ENCODE measurements at places on chromosomes 1 and 21. TPM values are rescaled to one million over a fixed set of nuclear protein-coding genes. Genes with fewer than 3 reads are reported as not detected.

The SLAMF9 gene
- polyA plus RNA-seq, result not detected

The KLF17 gene
- 0.15 TPM for polyA plus RNA-seq

The LRRC52 gene
- not detected for polyA plus RNA-seq

The CD164L2 gene
- not detected for polyA plus RNA-seq

The ASPM gene
- 0.15 TPM for polyA plus RNA-seq

The COP1 gene
- 36.3 TPM for polyA plus RNA-seq

The CRNN gene
- 3.0 TPM for polyA plus RNA-seq

The RASSF5 gene
- 2.1 TPM for polyA plus RNA-seq

The CD53 gene
- polyA plus RNA-seq, result 49.3 TPM

DNA sequence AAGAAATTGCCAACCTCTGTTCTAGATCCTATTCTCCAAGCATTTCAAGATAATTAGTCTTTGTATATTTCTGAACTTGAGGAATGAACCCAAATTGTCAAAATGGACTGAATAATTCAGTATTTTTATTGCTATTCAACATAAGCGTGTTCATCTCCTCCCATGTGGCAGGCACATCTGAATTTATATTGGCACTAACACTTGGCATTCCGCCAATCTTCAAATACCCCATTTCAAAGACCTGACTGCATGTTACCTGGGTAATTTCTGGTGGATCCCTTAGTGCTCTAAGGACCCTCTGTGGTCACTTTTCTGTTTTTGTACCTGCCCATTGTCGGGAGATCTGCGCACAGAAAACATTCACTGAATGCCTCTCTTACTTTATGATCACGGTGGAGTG is 66.6 kb downstream of the BACE2 start:
- DNase-seq, result no peak
- H3K36me3 ChIP-seq, result peaks cover under 1% of the 10 kb centered on the region
- H3K4me1 ChIP-seq, result no peaks in the 10 kb centered on the region
- H3K4me3 ChIP-seq, result no peak overlapping the region

GRCh38 chr1:243765676-243766075 is 84.4 kb downstream of the AKT3 start:
- no peaks in the 10 kb centered on the region for H3K27me3 ChIP-seq
- peaks cover 2% of the 10 kb centered on the region for H3K4me1 ChIP-seq
- no peak overlapping the region for H3K4me3 ChIP-seq

GRCh38 chr1:240491796-240492195 is 120.2 kb downstream of the GREM2 start:
- H3K4me3 ChIP-seq, result no peak overlapping the region
- DNase-seq, result no peak
- no peaks in the 10 kb centered on the region for H3K36me3 ChIP-seq

GRCh38 chr1:219324629-219325367 is 151.1 kb downstream of the LYPLAL1 start:
- no peaks in the 10 kb centered on the region for H3K36me3 ChIP-seq
- no peak overlapping the region for H3K27ac ChIP-seq
- no peaks in the 10 kb centered on the region for H3K4me1 ChIP-seq
- no peak for DNase-seq
- H3K4me3 ChIP-seq, result no peak overlapping the region

DNA sequence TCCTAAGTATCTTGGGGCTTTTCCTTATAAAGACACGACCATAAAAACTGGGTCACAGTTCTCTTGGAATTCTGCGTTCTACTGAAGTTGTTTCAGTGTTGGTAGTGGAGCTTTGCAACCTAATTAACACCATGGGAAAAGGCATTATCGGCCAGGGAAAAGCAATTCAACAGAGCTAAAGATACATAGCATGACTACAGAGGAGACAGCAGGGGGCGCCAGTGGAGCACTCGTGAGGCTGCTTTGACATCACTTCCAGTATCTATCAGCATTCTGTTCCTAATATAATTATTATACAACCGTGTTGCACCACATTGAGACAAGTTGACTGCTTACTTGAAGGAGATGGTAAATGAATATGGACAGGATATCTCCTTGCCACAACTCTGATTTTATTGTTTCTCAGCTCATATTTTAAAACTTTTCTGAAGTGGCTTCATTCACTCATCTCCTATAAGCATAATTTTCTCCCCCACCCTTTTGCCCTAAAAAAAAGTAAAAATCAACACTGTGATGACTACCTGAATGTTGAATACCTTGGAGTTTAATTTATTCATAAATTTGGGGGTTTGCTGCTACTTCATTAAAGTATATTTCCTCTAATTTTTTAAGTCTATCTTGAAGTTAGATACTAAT is 39.4 kb downstream of the ZP4 start:
- H3K4me3 ChIP-seq, result no peak overlapping the region
- DNase-seq, result no peak
- no peaks in the 10 kb centered on the region for H3K4me1 ChIP-seq
- no peaks in the 10 kb centered on the region for H3K36me3 ChIP-seq
- no peak overlapping the region for H3K27ac ChIP-seq
- no peaks in the 10 kb centered on the region for H3K27me3 ChIP-seq

- H3K27ac ChIP-seq, result no peak overlapping the region
- H3K27me3 ChIP-seq, result no peaks in the 10 kb centered on the region
- H3K4me1 ChIP-seq, result no peaks in the 10 kb centered on the region
- H3K36me3 ChIP-seq, result no peaks in the 10 kb centered on the region
These were observed 46.5 kb downstream of the TP73 start for GRCh38 chr1:3698660-3699408.

DNA sequence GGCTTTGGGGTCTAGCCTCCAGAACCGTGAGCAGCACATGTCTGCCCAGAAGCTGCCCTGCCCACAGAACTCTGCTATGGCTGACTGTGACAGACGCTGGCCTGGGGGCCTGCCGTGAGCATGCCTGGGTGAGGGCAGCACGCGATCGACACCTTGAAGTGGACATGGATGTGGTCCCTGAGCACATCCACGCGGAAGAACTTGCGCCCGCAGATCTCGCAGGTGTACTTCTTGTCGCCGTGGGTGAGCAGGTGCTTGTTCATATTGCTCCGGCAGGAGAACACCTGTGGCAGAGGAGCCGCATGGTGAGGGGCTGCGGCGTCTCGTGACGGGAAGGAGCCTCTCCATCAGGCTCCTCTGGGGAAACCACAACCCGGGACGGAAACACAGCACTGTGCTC is 56.0 kb downstream of the PRDM15 start:
- no peaks in the 10 kb centered on the region for H3K4me1 ChIP-seq
- no peak overlapping the region for H3K4me3 ChIP-seq
- no peak for DNase-seq
- no peak overlapping the region for H3K27ac ChIP-seq
- no peaks in the 10 kb centered on the region for H3K36me3 ChIP-seq

- no peak for DNase-seq
- H3K4me1 ChIP-seq, result no peaks in the 10 kb centered on the region
These were observed 95.9 kb downstream of the ZC3H11B start for GRCh38 chr1:219517031-219517430.

GRCh38 chr1:167695756-167696561 is 25.8 kb upstream of the MPZL1 start:
- no peaks in the 10 kb centered on the region for H3K36me3 ChIP-seq
- H3K4me3 ChIP-seq, result no peak overlapping the region
- peaks cover 4% of the 10 kb centered on the region for H3K4me1 ChIP-seq
- no peak overlapping the region for H3K27ac ChIP-seq

- H3K4me3 ChIP-seq, result no peak overlapping the region
- H3K27me3 ChIP-seq, result no peaks in the 10 kb centered on the region
- H3K4me1 ChIP-seq, result no peaks in the 10 kb centered on the region
- no peak overlapping the region for H3K27ac ChIP-seq
- DNase-seq, result no peak
These were observed 10.9 kb upstream of the C4BPB start for GRCh38 chr1:207077470-207078377.

GRCh38 chr1:94616506-94616905 is 74.9 kb upstream of the F3 start:
- DNase-seq, result no peak
- no peaks in the 10 kb centered on the region for H3K36me3 ChIP-seq
- H3K27ac ChIP-seq, result no peak overlapping the region
- H3K27me3 ChIP-seq, result no peaks in the 10 kb centered on the region
- H3K4me3 ChIP-seq, result no peak overlapping the region

DNA sequence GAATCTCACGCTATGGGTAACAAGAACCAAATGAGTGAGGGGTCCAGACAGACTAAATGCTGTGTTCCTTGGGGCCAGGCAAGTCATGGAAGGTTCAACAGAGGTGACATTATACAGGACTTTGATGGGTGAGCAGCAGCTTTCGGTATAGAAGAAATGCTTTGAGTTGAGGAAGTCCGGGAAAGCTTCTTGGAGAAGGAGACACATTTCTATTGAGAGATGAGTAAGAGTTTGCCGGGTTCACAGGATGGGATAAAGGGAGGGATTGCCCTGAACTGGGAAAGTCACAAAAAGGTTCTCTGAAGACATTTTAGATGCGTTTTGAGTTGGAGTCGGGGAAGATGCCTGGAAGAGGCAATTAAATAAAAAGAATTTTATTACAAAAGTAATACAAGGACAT is 580 bp upstream of the AZIN2 start:
- H3K4me1 ChIP-seq, result no peaks in the 10 kb centered on the region
- H3K36me3 ChIP-seq, result no peaks in the 10 kb centered on the region
- H3K27me3 ChIP-seq, result no peaks in the 10 kb centered on the region
- DNase-seq, result no peak
- H3K27ac ChIP-seq, result no peak overlapping the region

DNA sequence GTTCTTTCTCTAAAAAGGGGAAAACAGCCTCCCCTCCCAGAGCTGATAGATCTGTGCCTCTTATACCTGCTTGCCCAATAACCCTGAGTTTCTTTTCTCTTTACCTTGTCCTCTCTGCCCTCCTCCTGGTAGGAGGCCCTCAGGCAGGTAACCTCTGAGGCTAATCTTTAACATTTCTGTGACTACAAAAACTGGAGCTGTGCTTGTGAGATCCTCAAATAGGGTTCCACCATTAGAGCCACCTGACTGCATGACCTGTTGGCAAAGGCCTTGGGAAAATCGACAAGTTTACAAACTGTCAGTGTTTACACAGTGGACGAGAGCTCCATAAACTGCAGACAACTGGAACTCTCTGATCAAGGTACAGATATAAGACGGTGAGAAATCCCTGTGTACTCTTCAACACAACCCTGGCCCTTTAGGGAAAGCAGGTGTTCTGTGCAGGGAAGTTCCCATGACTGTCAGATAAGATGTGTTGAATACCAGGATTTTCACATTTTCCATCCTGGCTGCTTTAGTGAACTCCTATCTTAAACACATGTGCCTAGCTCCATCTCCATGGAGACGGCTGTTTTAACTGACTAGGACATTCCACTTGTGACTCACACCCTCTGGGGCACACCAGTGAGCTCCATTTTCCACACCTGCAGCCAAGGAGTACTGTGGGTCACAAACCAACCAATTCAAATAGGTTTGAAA is 38.3 kb downstream of the ECE1 start:
- no peak overlapping the region for H3K4me3 ChIP-seq
- DNase-seq, result peak; percentile 89
- H3K36me3 ChIP-seq, result peaks cover 5% of the 10 kb centered on the region
- peak overlapping the region; percentile 99 for H3K27ac ChIP-seq
- H3K4me1 ChIP-seq, result no peaks in the 10 kb centered on the region
- no peaks in the 10 kb centered on the region for H3K27me3 ChIP-seq

DNA sequence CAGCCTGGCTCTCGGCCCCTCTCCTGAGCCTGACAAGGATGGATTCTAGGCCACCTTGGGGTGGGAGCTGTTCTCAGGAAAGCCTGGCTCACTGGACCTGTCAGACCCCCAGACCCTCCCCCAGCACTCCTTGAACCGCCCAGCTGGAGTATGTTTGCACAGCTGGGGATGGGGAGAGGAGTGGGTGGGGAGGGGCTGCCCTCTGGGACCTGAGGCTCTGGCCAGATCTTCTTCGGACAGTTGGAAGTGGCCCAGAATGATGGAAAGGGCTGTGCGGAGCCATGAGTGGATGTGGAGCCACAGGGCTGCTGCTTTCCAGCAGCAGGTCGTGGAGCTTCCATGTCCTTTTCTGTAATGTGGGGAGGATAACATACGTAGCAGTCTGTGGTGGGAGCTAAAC is 43.0 kb upstream of the TRABD2B start:
- no peak for DNase-seq
- H3K36me3 ChIP-seq, result no peaks in the 10 kb centered on the region
- no peaks in the 10 kb centered on the region for H3K27me3 ChIP-seq

- DNase-seq, result no peak
- H3K27ac ChIP-seq, result no peak overlapping the region
- no peaks in the 10 kb centered on the region for H3K4me1 ChIP-seq
These were observed 1.9 kb downstream of the DPYD start for GRCh38 chr1:97918961-97919360.

- no peak overlapping the region for H3K4me3 ChIP-seq
- H3K27me3 ChIP-seq, result no peaks in the 10 kb centered on the region
- no peak for DNase-seq
- H3K27ac ChIP-seq, result no peak overlapping the region
These were observed 343.2 kb downstream of the OLFM3 start for GRCh38 chr1:101653482-101653946.

GRCh38 chr21:42903817-42904216 is 10.7 kb downstream of the NDUFV3 start:
- H3K27me3 ChIP-seq, result no peaks in the 10 kb centered on the region
- H3K4me3 ChIP-seq, result no peak overlapping the region
- no peak overlapping the region for H3K27ac ChIP-seq
- no peaks in the 10 kb centered on the region for H3K4me1 ChIP-seq
- DNase-seq, result no peak
- peaks cover 3% of the 10 kb centered on the region for H3K36me3 ChIP-seq

- H3K27me3 ChIP-seq, result no peaks in the 10 kb centered on the region
- H3K4me3 ChIP-seq, result no peak overlapping the region
- no peak for DNase-seq
- H3K27ac ChIP-seq, result no peak overlapping the region
- no peaks in the 10 kb centered on the region for H3K4me1 ChIP-seq
These were observed 21.4 kb upstream of the SMAP2 start for GRCh38 chr1:40352126-40352525.

DNA sequence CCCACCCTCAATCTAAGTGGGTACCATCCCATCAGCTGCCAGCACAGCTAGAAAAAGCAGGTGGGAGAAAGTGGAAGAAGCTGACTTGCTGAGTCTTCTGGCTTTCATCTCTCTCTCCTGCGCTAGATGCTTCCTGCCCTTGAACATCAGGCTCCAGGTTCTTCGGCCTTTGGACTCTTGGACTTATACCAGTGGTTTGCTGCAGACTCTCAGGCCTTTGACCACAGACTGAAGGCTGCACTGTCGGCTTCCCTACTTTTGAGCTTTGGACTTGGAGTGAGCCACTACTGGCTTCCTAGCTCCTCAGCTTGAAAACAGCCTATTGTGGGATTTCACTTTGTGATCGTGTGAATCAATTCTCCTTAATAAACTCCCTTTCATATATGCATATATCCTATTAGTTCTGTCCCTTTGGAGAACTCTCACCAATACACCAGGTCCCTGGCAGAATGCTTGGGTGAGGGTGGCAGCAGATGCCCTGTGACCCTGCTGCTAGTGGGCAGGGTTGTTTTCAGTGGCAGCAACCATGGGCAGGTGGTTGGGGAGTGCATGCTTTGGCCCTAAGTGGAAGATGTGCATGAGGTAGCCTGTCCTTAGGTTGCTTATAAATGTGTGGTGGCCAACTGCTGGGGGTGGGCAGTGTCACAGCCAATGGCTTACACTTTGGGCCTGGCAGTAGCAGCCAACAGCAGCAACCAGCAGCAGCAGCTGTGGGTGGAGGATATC is 10.8 kb upstream of the ADAM30 start:
- no peak for DNase-seq
- H3K4me3 ChIP-seq, result no peak overlapping the region
- H3K36me3 ChIP-seq, result no peaks in the 10 kb centered on the region
- no peak overlapping the region for H3K27ac ChIP-seq
